ENCODE measurements at places on chromosomes 2 and 18.

DNA sequence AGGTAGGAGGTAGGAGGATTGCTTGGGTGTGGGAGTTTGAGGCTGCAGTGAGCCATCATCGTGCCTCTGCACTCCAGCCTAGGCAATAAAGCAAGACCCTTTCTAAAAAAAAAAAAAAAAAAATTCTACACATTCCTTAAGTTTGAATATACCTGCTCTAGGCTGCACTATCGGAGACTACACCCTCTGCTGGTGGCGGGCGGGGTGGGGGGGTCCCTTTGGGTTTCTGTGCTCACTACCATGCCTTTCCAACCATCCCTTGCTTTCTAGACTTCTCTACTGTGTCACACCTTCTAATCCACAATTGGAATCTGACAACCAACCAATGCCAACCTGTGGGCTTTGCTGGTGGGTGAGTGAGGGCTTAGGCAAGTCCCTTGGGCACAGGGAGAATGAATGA is 34.7 kb upstream of the FAM136A start:
- DNase-seq: no peak

GRCh38 chr2:109419960-109420370 is 193.8 kb downstream of the SEPTIN10 start:
- DNase-seq: no peak

- peak; percentile 86 for DNase-seq
Observed at GRCh38 chr2:159616286-159616701, at the start of gene BAZ2B. Gene BAZ2B, minus strand, starts transcription at chr2:159616548. Its CDS starts 137,829 bp downstream, at chr2:159478719.

DNA sequence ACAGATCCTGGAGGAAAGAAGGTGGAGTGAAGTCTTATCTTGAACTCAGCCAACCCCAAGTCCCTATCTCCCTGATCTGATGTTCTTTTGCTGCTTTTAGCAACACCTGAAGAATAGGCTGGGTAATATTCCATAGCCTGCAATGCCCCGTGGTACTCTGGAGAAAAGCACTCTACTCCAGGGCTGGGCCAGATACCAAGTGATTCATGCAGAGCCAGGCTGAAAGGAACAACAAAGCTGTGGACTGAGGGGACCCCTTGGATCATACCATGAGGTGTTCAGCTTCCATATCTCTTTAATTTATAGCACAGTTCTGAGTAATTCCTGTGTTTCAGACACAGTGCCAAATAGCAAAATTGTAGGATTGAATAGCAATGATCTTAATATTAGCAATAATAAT is 130.6 kb downstream of the NXPH2 start:
- no peak for DNase-seq

GRCh38 chr2:120483355-120483754 is 137.4 kb downstream of the INHBB start:
- no peak for DNase-seq

DNA sequence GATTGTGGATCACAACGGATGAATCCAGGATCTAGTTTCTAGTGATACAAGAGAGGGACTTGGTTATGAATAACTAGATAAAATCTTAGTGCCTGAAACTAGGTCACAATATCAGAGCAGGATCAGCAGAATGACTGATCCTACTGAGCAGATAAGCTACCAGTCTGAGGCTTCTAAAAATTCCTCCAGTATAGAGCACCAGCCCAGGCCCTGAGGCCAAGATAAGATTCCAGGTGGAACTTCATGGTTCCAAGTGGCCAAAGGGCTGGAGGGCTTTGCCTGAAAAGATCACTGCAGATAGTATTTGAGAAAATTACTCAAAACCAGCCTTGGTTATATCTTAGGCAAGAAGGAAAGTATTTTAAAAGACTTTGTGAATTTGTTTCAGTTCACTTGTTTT is 162.4 kb downstream of the GREB1L start:
- no peak for DNase-seq

DNA sequence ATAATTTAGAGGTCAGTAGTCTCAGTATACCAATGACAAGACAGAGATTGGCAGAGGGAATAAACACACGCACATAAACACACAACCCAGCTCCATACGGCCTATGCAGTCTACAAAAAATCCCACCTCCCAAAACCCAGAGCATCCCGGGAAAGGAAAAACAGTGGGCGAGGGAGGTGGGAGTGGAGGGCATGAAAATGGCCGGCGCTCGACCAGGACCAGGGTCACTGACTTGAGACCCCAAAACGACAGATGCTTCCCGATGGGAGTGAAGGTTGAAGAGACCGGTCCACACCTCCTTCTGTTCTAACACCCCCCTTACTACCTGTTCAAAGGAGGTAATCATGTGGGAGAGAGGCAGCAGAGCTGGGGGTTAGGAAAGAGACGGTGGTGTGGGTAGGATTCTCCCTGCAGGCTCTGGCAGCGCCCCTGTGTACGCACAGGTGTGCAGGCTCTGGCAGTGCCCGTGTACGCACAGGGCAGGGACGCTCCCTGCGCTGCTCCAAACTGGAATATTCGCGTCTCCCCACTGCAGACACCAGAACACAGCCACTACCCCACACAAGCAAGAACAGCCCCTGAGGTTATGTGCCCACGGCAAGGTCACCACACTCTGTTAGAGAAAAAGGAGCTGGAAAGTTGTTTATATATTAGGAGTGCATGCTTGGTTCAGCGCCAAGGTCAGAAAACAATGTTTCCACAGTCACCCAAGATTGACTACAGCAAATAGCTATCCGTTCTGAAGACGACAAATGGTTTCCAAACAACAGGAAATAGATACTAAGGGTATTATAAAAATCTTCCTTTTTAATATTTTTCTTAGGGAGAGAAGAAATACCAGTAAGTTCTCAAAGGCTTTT is 67.9 kb downstream of the EIPR1 start:
- DNase-seq: no peak

GRCh38 chr2:222423632-222424275 is 589 bp upstream of the SGPP2 start:
- DNase-seq: no peak

- no peak for DNase-seq
Observed at GRCh38 chr2:69617744-69618143, 25.8 kb downstream of the AAK1 start.

DNA sequence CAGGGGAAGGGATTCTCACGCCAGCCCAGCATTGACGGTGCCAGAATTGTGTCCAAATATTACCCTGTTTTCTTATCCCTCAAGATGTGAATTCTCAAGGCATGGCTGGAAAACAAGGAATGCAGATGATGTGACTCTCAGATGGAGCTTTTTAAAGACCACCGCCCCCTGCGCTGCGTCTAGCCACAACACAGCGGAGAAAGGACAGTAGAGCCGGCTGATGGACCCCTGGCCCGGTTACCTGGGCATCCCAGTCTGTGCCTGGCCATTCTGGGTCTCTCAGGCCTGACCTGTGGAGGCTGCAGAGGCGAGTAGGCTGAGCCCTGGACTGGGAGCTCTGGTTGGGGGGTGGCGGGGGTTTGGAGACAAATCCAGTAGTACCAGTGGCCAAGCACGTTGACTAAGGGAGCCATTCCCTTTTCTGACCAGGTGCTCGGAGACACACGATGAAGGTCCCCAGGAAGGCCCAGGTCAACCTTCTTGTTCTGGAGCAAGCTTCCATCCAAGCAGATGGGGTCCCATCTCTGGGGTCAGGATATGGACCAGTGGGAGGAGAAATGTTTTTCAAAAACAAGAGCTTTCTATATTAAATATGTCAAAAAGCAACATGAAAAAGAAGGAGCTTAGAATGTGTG is 5.3 kb downstream of the CAPN13 start:
- DNase-seq: no peak

DNA sequence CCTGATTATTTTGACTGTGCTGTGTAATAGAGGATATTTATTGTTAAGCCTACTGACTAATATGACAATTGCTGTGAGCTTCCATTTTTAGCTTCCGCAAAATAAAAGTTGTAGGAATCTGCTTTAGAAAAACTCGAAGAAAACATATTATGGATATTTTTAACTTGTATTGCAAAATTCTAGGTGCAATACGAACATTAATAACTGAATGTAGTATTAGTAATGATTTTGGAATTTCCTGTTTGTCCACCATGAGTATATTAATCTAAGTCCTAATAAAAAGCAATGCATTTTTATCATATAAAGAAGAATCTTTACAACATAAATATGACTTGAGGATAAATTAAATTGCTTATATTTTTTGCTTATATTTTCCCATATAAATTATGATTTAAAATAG is 2.4 kb upstream of the DSC3 start:
- DNase-seq: no peak

- DNase-seq: no peak
Observed at GRCh38 chr2:131394147-131394931, 30.4 kb upstream of the RAB6D start.

- DNase-seq: no peak
Observed at GRCh38 chr2:172403881-172404468, 23.4 kb upstream of the ITGA6 start.

GRCh38 chr18:62324181-62324828 is 805 bp upstream of the TNFRSF11A start:
- peak; percentile 66 for DNase-seq

DNA sequence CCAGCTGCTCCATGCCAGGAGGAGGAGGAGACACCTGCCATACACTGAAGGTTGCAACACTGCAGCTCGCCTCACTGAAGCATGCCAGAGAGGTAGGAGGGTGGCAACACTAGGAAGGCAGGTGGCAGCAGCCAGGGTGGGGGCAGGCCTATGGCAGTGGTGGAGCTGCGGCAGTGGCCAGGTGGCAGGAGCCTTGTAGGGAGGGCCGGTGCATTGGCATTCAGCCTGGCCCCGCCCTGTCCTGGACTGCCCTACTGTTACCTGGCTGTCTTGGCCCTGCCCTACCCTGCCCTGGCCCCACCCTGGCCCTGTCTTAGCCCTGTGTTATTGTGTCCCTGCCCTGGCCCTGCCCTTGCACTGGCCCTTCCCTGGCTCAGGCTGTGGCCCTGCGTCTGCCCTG is 7.4 kb upstream of the ANKRD62 start:
- DNase-seq: no peak

- peak; percentile 81 for DNase-seq
Observed at GRCh38 chr2:64049633-64050220, 30.5 kb upstream of the VPS54 start.

- no peak for DNase-seq
Observed at GRCh38 chr18:3510896-3511295, 60.9 kb downstream of the TGIF1 start.

DNA sequence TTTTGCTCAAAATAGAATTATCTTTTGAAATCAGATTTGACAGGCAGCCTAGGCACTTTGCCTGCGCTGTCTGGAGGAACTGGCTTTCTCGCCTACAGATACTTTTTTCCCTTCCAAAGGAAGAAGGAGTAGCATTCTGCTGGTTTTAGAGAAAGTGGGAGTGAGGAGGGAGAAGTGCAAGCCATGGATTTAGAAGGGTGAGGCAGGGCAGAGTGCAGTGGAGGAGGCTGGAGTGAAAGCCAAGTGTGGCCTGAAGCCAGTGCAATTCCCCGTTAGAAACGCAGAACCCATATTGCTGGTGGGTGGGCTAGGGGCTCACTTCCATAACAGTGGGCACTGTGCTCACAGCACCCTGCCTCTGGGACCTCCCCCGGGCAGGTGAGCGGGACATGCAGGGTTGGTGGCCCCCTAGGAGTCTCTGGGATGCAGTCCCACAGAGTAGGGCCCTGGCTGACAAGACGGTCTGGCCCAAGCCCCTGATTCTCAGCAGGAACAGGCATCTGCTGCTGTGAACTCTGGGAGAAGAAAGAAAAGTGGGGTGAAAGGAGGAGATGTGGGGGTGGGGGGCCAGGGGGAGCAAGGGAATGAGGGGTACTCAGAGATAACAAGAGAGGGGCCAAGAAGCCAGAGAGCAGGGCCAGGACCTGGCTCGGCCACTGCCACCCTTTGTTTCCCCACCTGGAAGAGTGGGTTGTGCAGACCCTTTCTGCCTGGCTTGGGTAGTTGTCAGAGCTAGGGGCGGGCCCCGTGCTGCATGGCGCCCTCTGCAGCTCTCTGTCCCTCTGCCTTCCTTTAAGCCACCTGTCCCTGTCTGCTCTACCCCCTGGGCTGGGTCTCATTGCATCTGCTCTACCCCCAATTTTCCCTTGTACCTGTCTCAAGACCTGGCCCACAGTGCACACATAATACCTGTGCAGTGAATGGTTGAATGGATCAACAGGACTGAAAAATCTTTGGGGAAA is 273.5 kb upstream of the HS6ST1 start:
- no peak for DNase-seq

Measured in Kasumi-1 (cell line).